IMR-90 (cell line): ENCODE measurements at places on chromosomes 5 and 9. TPM values are rescaled to one million over a fixed set of nuclear protein-coding genes. Genes with fewer than 3 reads are reported as not detected.

The DND1 gene
- total RNA-seq, result under 0.01 TPM in 2 replicates

The COL27A1 gene
- total RNA-seq, result 2.2 and 3.2 TPM in 2 replicates

DNA sequence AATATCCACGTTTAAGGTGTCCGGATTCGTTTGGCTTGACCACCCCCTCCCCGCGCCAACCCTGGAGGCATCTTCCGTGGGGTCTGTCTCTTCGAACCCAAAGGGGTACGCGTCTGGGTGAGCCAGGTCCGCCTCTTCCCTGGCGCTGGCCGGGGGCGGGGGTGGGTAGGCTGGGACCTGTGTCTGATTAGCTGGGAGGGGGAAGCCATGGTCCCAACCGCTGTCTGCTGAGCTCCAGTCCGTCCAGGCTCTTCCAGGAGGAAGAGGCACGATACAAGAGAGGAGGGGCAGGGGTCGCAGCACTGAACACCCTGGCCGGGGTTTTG is at the start of gene LVRN:
Gene LVRN, plus strand, starts transcription at position 237 of the 326 bp plus-strand sequence. CDS start 143 bp downstream, outside the sequence.
- DNase-seq, result no peak

The SPINK5 gene
- not detected in 2 replicates for total RNA-seq

GRCh38 chr5:153896117-153896516 is 142.6 kb downstream of the FAM114A2 start:
- DNase-seq, result peak; percentile 11

DNA sequence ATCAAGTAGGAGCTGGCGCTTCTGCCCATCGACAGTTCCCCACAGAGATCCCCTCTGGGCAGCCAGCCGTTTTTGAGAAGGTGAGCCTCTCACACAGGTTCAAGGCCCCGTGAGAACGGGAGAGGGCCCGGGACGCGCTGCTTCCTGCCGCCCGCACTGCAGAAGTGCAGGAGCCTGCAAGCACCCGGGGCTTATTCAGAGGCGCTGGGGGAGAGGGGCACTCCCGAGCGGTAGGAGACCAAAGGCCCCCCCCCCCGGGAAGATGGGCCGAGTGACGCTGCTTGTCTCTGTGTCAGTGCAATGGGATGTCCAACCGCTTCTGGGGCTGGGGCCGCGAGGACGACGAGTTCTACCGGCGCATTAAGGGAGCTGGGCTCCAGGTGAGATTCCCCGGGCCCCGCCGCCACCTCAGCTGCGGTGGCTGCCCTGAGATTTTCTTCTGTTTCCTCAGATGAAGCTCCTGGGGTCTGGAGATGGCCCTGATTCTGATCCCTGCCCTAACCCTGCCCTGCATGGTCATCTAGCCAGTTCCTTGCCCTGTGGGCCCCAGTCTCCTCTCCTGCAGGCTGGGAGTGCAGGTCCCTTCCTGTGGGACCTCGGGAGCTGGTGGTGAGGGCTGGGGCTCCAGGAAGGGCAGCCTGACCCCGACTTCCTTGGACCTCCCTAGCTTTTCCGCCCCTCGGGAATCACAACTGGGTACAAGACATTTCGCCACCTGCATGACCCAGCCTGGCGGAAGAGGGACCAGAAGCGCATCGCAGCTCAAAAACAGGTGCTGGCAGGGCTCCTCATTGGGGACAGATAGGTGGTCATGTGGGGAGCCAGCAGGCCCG is 8.5 kb downstream of the B4GALT7 start:
- DNase-seq, result no peak

- DNase-seq, result no peak
Observed at GRCh38 chr5:17951392-17952169, 317.3 kb downstream of the TAF11L14 start.

DNA sequence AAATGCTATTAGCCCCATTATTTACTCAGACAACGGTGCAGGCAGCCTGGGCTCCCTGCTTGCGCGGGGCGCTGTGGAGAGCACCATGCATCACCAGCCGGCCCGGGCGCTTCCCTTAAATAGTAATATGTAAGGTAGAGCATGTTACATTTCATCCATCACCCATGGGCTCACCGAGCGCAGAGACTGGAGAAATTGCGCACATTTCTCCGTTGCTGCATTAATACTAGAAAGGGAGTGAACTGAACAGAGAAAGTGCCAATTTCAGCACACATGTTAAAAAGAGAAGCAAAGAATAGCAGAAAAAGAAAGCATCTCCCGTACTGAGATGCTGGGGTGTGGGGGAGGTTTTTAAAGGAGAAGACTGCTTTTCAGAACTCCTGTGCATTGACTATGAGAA is 400.3 kb downstream of the ZSWIM6 start:
- no peak for DNase-seq

DNA sequence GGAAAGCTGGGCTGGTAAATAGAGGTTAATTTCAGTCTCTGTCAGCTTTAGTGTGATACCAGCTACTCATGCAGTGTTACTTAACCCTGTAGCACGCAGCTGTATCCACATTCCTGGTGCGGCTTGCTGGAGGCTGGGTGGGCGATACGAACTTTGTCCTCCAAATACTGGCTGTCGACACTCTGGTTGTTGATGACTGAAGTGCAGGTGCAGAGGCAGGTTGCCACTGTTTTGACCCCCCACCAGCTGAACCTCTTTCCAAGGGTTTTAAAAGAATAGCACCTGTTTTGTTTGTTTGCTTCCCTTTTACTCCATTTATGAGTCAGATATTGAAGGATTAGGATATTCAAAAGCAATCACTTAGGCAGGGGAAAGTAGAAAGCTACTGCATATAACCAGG is 4.4 kb upstream of the RABGAP1 start:
- DNase-seq, result no peak

The CNOT8 gene
- total RNA-seq, result 49.1 and 53.3 TPM in 2 replicates

The CDKN2B gene
- 3.6 and 5.6 TPM in 2 replicates for total RNA-seq

GRCh38 chr9:121362813-121363621 is 7.0 kb downstream of the STOM start:
- DNase-seq, result peak; percentile 52

DNA sequence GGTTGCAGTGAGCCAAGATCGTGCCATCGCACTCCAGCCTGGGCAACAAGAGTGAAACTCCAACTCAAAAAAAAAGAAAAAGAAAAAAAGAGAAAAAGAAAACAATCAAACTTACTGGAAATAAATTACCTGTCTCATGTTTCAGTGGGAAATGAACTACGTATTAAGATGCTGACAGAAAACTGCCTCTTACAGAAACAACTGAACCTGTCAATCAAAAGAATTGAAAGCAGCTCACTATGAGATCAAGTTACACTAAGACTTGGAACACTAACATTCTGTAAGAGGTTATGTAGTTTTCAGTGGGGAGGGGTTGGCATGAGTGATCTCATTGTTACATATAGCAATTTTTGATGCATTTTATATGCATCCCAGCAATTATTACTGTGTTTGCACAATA is 64.4 kb upstream of the SPATA31E1 start:
- DNase-seq, result no peak
